ENCODE measurements at places on chromosomes 6 and 20. TPM values are rescaled to one million over a fixed set of nuclear protein-coding genes. Genes with fewer than 3 reads are reported as not detected.

The MLIP gene
- not detected for total RNA-seq

The GSTA3 gene
- total RNA-seq, result not detected

The RRAGD gene
- total RNA-seq, result 1.3 TPM

The RIPOR3 gene
- total RNA-seq, result 10.6 TPM

The ZNF311 gene
- 1.8 TPM for total RNA-seq

The ABHD16B gene
- total RNA-seq, result not detected

The OOEP gene
- not detected for total RNA-seq

The TRIM15 gene
- not detected for total RNA-seq

The SRMS gene
- not detected for total RNA-seq

The XKR7 gene
- under 0.01 TPM for total RNA-seq

The ITPR3 gene
- 77.4 TPM for total RNA-seq

The RNASET2 gene
- total RNA-seq, result 19.6 TPM

The HFE gene
- total RNA-seq, result 20.7 TPM

The MTFR2 gene
- total RNA-seq, result 0.66 TPM

The MLN gene
- total RNA-seq, result not detected

The HECA gene
- 26.6 TPM for total RNA-seq

The TRIM10 gene
- total RNA-seq, result not detected

The PPP1R16B gene
- under 0.01 TPM for total RNA-seq

The TSHZ2 gene
- total RNA-seq, result 0.33 TPM

The ZC3H12D gene
- 0.15 TPM for total RNA-seq

The LY86 gene
- not detected for total RNA-seq

The TPD52L1 gene
- total RNA-seq, result 10.8 TPM

The DACT2 gene
- not detected for total RNA-seq

The BACH2 gene
- total RNA-seq, result 0.87 TPM

The C2 gene
- 2.8 TPM for total RNA-seq

The RAET1L gene
- total RNA-seq, result not detected

The MYL9 gene
- 15.1 TPM for total RNA-seq

Measured in smooth muscle cell of trachea (primary cell).